ENCODE measurements at places on chromosomes 12 and 14.

DNA sequence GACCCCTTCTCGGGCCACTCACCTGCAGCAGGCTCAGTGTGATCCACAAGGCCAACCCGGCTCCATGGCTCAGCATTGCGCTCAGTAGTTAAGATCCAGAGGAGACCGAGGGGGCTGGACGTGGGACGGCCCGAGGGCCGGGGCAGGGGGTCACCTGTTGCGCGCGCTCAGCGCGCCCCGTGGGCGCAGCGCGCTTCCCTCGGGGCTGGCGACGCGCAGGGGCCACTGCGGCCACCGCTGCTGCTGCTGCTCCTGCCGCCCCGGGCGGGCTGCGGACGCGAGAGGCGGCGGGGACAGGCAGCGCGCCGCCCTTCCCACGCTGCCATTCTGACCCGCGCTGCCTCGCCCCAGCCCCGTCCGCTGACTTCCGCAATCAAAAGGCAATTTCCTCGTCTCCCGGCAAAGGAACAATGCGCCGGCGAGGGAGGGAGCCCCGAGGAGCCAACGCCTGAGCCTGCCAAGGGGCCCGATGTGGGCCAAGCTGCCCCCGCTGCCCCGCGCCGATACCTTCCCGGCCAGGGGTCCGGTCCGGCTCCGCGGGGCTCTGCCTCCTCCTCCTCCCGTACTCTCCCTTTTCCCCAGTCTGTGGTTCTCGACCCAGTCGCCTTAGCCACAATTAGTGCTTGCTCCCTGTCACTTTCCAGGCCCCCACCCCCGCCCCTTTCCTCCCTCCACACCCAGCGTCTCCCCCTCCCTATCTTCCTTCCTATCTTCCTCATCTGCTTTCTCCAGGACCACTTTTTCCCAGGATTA, 27.3 kb downstream of the PTPRB start:
- no peak for DNase-seq

- DNase-seq, result no peak
Measured at GRCh38 chr14:21025371-21026273, 761 bp upstream of the NDRG2 start.

GRCh38 chr14:102951799-102952198, 29.3 kb downstream of the AMN start:
- DNase-seq, result no peak

DNA sequence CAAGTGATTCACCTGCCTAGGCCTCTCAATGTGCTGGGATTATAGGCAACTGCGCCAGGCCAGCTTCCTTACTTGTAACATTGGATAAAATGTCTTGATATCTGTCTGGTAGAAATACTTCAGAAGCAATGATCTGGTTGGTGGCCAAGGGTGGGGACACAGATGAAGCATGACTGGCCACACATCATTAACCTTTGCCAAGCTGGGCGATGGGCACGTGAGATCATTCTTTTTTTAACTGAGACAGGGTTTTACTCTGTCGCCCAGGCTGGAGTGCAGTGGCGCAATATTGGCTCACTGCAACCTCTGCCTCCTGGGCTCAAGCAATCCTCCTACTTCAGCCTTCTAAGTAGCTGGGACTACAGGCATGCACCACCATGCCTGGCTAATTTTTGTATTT, 31.1 kb downstream of the PLEKHH1 start:
- DNase-seq, result no peak

DNA sequence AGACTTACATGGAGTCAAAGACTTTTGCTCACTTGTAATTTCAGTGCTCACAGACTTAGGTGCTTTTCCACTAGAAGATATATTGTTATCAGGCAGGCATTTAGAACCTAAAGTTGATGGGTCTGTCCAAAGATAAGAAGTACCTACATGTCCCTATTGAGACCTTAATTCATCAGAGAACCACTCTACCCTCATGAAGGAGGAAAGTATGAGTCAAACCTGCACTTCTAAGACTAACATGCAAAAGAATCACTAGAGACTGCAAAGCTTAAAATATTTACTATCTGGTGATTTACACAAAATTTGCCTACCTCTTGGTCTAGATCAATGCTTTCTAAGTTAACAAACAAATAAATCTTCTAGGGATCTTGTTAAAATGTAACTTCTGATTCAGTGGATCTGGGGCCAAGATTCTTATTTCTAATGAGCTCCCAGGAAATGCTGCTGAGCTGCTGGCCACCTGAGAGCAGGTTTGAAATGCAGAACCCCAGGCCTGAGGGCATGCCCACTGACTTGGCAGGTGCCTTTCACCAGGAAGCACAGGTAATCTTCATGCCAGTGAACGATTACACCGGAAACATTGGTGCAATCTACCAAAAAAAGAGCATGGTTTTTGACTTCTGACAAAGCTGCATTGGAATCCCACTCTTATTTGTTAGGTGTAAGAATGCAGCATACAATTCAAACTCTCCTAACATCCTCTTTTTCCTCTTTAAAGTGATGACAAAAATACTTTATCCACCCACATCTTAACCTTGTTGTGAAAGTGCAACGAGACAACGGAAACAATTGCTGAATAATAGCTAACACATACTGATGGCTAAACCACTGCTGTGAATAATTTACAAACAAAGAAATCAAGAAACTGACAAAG, 214.2 kb downstream of the ADAMTS20 start:
- DNase-seq, result no peak

DNA sequence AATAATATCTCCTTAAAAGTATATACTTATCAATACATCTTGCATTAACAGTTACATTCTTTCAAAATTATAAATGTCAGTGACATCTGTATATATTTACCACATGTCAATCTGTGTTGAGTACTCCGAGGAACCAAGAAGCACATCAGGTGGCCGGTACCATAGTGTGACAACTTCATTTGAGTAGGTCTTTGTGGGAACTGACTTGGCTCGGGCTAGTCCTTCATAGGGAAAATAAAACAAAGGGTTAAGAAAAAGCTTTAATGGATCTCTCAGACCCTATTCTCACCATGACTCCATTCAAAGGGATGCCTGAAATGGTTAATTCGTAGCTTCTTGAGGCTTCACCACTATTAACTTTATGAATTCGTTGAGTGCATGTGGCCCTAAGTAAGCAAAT, 94.9 kb downstream of the ELK3 start:
- no peak for DNase-seq

- no peak for DNase-seq
Measured at GRCh38 chr14:91225025-91225424, 19.5 kb downstream of the GPR68 start.

DNA sequence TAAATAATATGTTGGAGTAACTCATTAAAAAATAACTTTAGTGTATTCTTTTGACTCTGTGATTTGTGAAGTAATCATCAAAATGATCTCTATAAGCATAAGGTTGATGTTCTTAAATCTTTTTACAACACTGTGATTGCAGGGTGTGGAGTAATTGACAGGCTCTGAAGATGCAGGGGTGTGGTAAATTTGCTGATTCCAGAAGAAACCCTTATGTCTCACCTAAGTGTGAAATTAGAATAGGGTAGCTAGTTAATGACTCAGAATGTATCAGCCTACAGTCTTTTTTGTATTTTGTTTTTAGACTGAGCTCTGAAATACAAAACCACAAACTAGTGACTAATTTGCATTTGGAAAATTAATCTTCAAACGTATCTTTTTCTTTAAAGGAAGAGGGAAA, 5.9 kb downstream of the PRPF39 start:
- no peak for DNase-seq

DNA sequence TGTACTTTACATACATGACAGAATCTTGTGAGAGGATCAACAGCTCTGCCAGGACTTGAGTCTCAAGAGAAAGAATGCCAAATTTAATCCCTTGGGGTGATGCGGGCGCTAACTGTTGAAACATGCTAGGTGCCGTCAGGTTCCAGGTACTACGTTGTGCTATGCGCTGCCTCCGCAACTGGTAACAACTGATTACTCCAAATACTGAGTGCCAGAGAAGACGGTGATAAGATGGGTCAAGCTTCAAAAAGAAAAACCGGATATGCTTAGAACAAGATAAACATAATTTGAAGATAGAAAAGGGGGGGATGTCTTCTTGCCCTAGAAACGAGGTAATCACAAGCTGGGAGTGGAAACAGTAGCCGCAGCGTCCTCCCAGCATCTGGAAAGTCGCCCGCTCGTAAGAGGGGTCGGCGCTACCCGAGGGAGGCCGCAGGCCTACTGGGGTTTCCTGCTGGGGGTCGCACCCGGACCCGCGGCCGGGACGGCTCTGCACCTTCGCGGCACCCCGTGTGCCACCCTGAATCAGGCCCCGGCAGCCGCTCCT, 678 bp downstream of the ZBTB25 start:
- DNase-seq, result no peak

DNA sequence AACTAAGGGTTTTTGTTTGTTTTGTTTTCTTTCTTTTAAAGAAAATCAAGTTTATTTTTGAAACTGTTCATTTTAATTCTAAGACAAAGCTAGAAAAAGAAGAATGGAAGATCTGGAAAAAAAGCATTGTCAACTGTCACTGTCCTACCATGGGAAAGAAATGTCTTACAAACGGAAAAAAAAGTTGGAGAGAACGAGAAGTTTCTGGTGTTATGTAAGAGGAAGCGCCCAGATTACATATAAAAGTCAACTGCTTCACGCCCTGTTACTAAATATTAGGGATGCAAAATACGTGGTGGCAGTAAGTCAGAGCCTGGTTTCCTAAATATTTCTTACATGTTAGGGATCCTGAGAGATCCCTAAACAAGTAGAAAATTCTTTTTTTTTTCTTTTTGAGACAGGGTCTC, 14.3 kb upstream of the FBXL14 start:
- DNase-seq, result no peak

DNA sequence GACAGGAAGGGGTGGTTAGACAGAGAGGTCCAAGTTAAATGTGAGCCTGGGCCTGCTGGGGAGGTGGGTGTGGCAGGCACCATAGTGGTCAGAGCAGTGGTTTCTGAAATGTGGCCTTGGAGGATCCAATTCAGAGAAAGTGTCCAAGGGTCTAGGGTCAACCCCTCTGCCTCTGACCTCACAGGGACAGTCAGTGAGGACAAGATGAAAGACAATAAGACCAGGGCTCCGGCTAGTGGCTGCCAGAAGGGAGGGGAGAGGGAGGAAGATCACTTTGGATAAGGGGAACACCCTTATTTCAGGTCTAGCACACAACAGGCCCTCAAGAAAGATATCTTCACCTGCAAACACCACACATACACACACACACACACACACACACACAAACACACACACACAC, 335.1 kb downstream of the MED13L start:
- no peak for DNase-seq

- no peak for DNase-seq
Measured at GRCh38 chr12:1798641-1799020, 21.7 kb upstream of the LRTM2 start.

DNA sequence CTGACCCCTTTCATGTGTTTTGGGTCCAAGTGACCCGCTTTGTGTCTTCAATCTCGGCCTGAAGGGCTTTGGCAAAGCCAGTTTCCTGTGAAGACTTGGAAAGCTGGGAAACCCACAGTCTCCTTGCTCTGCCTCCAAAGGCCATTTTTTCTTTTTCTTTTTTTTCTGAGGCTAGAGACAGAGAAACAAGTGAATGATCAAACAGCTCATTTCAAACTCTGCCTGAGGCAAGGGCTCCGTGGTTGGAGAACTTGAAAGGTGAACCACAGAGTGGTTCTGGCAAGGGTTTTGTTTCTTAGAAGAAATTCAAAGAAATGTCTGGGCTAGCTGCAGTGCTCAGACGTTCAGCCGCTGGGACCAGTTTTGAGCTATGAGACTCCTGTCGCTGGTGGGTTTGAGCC, 62.7 kb downstream of the ERH start:
- DNase-seq, result no peak

DNA sequence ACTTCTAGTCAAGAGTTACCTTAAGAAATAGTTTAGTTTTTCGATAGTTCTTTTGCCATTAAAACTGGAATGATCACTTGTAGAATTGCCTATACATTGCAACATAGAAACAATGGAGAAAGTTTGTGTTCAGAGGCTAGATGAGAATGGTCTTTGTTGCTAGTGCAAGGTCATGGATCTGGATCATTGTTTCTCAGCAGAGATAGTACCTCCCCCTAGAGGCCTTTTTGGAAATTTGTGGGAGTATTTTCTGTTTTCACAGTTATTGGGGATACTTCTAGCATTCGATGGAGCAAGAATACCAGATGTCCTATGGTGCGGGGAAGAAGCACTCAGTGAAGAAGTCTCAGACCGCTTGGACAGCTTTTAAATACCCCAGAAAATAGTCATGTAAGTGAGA, 138.8 kb upstream of the HMGA2 start:
- DNase-seq, result no peak

DNA sequence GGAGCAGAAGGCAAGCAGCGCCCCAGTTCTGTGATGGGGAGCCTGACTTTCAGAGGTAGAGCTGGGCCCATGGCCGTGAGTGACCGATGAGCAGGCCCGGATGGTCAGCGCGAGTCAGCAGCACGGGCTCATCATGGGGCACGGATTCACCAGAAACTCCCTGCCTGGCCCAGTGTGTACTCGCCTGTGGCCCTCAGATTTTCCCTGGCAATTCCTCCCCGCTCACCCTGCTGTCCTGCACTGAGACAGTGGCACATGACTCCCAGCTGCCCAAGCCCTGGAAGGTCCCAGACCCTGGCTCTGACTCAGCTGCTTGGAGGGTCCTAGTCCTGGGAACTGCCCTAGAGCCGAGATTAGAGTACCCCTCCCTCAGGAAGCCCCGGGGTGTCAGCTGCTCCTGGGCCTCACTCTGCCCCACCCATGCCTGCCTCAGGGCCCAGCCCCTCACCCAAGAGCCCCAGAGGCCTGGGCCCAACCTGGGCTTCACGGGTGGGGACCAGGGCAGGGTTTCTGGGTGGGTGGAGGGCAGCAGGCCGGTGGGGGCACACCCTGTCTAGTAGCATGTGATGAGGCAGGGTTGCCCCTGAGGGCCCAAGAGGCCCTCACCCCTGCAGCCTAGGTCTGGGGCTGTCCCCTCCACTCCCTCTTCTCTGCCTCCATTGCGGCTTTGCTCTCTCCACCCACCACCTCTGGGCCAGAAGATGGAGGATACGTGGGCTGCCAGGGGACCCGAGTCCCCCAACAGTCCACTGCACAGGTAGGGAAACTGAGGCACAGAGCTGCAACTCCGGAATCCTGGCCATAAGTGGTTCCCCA, 8.4 kb downstream of the TRMT61A start:
- DNase-seq, result no peak

DNA sequence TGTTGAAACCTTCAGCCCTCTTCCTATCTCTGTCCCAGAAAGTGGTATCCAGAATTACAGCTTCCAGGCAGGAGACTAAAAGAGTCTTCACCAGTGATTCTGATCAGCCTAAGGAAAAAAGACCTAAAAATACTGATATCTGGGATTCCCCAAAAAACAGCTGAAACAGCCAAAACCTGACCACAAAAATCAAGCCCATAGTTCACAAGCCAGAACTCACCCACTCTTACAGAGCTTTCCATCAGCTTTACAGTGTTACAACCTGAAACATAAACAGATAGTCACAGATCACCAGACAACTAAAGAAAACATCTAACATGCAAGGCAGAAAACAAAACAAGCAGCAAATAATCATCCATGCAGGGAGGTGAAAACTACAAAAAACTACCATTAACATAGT, 26.0 kb upstream of the TSPAN8 start:
- DNase-seq, result no peak

DNA sequence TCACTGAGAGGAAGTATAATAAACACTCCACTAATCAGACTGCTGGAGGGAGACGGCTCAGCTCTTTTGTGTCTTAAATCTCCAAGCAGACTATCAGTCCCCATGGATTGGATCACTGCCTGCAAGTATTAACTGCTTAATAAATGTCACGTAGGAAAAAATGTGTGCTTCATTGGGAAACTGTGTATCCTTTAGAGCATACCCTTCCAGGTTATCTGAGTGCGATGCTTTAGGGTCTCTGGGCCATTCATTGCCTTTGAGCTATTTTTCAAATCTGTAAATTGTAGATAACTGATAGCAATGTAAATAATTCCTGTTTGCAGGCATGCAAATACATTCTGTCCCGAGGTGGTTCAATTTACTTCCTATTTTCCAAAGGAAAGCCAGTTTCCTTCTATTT, 45.0 kb upstream of the VASH1 start:
- no peak for DNase-seq

All from NCI-H1930 (cell line).